ENCODE measurements at places on chromosomes 2 and 18.

DNA sequence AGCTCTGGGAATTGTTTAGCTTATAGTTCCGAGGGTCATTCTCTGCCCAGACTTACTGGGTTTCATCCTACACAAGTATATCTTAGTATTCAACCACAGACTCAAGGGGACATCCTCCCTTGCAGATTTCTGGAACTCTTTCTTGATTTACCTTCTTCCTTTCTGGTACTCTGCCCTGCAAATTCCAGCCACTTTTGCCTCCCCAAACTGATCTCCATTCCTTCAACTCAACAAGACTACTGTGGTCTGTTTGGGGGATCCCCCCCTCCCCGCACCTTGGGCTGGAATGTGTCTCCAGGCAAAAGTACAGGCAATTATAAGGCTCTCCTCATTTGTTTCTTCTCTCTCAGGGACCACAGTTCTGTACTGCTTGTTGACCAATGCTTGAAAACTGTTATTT lies 13.4 kb downstream of the PHOSPHO2 start:
- DNase-seq = no peak

GRCh38 chr18:51011709-51012108 lies 18.3 kb upstream of the SMAD4 start:
- DNase-seq = no peak

DNA sequence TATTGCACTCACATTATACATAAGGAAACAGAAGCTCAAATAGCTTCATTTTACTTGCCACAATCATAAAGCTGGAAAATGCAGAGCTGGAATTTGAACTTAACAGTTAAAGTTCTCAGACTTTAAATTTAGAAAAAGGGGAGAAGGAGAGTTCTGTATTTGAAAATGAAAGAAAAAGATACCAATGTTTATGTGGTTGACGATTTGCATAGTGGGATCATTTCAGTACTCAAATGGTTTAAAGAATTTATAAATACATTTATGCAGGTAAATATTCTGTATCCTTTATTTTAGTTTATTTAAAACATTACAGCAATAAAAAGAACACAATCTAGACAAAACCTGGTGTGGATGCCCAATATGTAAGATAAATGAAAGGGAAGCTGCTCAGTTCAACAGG lies 25.5 kb upstream of the STAT4 start:
- DNase-seq = no peak

- DNase-seq = no peak
These were observed 120.6 kb upstream of the FBXO11 start for GRCh38 chr2:48026865-48027264.

- no peak for DNase-seq
These were observed 67.9 kb downstream of the TMEM185B start for GRCh38 chr2:120155308-120155707.

DNA sequence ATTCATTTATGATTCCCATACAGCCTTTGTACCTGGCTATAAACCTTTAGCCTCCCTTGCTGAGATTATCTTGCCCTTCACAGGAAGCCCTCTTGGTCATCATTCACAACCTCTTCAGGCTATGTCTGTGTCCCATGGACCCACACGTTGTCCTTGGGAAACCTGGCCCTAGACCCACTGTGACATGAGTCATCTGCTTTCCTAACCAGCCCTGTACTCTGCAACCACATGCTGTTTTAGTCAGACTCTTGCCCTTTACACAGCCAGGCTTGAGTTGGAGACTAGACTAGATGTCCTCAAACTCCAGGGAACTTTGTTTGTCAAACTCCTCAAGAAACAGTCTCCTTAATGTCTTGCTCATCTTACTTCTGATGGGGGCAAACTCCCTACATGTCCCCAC lies 229.3 kb upstream of the ZSWIM2 start:
- no peak for DNase-seq

DNA sequence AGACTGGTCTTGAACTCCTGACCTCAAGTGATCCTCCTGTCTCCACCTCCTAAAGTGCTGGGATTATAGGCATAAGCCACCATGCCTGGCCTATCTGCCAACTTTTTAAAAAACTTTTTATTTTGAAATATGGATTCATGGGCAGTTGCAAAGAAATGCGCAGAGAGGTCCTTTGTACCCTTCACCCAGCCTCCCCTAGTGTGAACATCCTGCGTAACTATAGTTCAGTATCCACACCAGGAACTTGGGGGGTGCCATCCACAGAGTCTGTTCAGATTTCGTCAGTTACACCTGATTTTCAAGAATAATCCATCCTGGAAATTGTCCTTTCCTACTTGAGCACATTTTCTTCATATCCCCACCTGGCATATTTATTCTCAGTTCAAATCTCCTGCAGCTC lies 33.0 kb downstream of the EFR3B start:
- no peak for DNase-seq

DNA sequence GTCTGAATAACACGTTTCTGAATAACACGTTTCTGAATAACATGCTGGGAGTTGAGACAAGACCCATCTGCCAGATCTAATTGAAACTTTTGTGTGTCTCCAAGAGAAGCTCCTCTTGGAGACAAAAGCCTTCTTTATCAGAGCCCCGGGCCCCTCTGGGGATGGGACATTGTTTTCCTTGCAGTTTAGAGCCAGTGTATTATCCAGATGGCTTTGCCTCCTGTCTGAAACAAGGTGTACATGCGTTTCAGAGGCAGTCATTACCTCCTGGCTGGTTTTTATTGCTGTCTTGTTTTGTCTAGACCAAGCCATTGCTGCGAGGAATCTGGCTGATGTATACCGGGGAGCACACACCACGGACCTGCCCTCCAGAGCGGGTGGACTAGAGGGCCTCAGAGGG lies 7.8 kb downstream of the FOSL2 start:
- no peak for DNase-seq

- DNase-seq = no peak
These were observed 612.1 kb downstream of the ZEB2 start for GRCh38 chr2:143907801-143908200.

DNA sequence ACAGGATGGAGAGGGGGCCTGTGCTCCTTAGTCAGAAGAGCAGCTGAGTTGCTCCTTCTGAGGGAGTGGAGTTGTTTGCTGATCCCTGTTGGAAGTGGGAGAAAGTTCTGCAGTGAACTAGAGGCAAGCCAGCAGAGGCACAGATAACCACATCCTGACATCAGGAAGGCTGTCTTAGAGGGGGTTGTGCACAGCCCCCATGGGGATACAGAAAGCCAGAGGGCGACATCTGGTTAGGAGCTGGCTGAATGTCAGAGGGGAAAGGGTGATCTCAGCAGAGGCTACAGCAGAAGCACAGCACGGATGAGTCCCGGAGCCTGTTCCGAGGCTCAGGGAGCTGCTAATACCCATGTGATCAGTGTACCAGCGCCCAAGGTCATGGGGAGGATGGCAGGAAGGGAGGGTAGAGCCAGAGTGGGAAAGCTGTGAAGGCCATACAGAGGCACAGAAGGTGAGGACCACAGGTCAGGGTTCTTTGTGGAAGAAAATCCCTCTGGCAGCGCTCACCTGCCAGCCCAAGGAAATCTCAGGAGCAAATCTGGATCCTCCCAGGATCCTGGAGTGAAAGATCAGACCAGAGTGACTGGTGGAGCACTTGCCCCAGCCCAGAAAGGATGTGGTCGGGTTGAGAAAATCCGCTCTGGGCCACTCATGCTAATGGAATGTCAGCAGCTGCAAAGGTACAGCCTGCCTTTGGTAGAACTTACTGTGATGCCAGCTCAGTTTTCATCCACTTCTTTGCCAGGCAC lies 111.8 kb downstream of the STPG4 start:
- no peak for DNase-seq

DNA sequence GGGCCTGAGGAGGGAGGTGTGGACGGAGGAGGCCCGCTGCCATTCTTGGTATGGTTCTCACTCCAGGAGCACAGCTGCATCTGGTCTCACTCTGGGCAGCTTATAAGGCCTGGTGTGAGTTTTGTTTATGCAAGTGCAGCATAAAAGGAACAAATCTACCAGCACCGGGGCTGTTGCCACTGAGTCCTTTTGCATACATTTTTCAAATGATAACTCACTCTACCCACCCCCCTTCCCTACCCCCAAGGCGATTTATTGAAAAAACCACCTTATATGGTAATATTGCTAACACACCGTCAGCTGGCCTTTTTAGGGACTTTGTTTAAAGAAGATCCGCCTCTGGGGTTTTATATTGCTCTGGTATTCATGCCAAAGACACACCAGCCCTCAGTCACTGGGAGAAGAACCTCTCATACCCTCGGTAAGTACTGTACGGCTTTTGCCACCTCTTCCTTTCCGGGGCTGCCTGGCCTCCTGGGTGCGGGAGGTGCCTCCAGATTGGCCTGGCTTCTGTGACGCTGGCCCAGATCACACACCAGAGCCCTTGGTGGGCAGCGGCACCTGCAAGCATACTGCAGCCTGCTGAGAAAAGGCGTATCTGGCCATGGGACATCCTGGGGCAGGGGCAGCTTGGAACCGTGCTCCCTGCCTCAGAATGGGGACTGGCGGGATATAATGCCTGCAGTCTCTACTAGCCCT lies at the start of gene ACTG2:
TSS of gene ACTG2 (plus strand) at position 378 of the 699 bp plus-strand sequence. CDS start 8,304 bp downstream, outside the sequence.
- no peak for DNase-seq

GRCh38 chr18:45839414-45840395 lies 14.2 kb downstream of the SIGLEC15 start:
- peak; percentile 61 for DNase-seq

- peak; percentile 31 for DNase-seq
These were observed 141.9 kb upstream of the CTAGE1 start for GRCh38 chr18:22559414-22560274.
